AG20443 (cell line): ENCODE measurements at places on chromosomes 7 and 10.

DNA sequence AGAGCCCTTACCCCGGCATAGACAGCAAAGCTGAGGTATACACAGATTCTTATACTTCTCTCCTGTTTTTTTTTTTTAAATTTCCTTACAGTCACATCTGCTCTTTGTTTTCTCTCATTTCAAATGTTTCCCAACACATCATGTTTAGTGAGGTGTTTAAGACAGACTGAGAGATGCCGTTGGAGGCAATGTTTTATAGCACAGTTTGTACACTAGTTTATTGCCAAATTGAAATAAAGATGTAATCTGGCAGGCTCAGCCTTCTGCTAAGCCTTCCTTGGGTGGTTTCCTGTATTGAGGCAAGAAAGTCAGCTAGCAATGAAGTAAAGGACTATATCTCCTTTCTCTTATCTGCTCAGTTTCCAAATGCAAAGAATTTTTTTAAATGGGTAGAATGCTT, 393.4 kb downstream of the SORCS1 start:
- DNase-seq: no peak

- DNase-seq: peak; percentile 34
Observed at GRCh38 chr7:90383861-90384260, 19.4 kb upstream of the CLDN12 start.

DNA sequence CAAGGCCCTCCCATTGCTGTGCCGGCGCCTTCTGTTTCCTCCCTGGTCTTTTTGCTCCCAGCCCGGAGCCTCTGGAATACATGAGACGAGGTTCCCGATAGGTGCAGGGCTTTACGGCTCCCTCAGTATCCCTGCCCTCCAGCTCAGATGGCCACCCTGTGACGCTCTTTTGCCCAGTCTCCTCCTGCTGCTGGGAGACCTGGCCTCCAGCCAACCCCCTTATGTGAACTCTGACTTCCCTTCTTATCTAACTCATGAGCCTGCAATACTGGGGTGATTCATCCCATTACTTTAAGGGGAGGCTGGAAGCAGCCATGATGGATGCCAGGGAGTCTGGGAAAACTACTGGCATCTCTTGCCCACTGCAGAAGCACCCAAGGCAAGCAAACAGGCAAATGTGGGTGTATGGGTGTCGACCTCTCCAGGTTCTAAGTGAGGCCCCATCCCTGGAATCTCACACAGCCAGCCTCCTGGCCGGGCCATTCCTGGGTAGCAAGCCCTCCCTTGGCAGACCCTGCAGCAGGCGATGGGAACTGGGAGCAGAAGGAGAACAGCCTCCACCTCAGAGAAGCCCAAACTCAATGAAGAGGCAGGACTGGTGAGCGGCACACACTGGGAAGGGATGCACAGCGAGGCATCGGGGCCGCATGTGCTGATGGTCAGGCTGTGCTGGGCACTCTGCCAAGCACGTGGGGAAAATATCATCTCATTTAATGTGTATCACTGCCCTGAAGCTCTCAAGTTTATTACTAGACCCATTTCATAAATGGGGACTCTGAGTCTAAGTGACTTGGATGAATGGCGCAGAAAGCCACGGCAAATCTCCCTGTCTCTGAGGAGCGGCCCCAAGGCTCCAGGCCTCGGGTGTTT, 97.5 kb downstream of the FAM53B start:
- DNase-seq: peak; percentile 76

- DNase-seq: no peak
Observed at GRCh38 chr7:155120460-155120859, 50.3 kb downstream of the HTR5A start.

DNA sequence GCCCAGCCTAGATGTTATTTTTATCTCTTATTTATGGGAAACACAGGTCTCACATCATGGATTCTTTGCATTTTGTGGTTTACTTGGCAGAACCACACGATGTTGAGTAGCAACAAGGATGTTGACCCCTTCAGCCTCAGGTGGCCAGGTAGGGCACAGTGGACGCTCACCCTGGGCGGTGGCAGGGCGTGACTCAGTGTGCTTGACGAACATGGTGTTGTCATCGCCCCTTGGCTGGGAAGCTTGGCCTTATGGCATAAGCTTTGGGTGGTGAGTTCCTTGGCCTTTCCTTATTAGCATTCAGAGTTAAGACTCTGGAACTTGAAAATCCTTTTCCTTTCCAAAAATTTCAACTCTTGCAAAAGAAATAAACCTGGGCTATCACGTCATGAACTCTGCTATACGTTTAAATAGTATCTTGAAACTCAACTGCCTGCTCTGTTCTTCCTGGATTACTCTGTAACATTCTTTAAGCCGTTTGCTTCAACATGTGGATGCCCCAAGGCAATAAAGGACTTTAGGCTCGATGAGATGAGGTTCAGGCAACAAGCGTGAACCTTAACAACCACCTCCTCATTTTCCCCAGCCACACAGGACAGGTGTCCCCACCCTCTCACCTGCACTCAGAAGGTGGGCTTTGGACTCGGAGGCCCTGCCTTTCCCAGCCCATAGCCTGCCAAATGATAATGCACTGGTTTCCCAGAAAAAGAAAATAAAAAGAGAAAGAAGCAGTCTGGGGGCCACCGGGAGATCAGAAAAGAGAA, 22.5 kb upstream of the ECHDC3 start:
- no peak for DNase-seq

DNA sequence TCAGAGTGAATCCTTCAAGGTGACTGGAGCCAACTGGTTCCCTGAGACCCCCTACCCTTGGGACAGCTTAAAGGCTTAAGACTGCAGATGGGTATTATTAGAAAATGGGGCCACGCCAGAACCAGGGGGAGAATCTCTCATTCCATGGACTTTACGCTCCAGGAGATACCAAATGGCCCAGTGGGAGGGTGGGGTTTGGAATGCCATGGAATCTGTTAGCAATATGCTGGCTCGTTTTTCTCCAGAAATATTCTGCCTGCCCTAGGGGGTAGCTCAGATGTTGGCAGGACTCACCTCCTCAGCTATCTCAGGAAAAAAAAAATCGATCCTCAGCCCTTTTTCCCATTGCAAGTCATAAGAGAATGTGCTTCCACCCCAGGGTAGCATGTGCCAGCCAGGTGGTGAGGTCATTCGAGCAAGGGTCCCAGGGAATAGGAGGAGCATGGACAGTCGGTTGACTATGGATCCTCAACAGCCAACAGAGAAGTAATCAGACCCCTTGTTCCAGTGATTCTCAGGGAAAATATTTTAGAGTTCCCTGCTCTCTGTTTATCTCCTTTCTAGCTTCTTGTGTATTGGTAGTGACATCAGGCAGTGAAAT, 22.9 kb downstream of the SVIL start:
- peak; percentile 34 for DNase-seq
